ENCODE measurements at places on chromosomes 13 and 19.

DNA sequence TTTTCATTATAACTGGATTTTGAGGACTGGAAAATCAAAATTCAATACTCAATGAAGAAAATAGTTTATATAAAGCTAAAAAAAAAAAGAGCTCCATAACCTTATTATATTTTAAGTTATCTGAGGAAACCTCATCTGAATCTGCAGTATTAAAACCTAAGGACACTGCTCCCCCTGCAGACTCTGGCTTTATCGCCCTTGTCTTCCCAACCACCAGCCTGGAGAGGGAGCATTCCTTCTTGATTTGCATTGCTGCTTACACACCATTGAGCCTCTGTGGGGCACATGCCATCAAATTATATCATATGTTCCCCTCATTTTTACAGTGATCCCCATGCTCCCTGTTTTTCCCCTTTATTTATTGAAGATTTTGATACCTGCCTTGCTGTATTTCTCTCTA is 871.4 kb upstream of the GPC6 start:
- DNase-seq, result no peak

DNA sequence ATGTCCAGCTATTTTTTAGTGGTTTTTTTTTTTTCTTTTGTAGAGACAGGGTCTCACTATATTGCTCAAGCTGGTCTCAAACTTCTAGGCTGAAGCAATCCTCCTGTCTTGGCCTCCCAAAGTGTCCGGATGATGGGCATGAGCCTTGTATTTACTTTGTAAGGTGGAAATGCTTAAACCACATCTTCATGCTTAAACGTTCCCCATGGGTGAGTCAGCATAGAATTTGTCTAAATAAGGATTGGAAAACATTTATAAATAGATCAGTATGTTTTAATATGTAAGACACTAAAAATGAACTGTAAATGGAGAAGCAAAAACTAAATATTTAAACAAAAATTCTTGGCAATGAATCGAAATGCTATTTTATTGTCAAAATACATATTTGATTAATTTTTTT is 698.0 kb downstream of the PCDH9 start:
- peak; percentile 40 for DNase-seq

- peak; percentile 92 for DNase-seq
Observed at GRCh38 chr19:21396893-21397572, at the start of gene ZNF493. Gene ZNF493 (plus strand): TSS chr19:21397133. CDS start chr19:21397238, 105 bp downstream.

DNA sequence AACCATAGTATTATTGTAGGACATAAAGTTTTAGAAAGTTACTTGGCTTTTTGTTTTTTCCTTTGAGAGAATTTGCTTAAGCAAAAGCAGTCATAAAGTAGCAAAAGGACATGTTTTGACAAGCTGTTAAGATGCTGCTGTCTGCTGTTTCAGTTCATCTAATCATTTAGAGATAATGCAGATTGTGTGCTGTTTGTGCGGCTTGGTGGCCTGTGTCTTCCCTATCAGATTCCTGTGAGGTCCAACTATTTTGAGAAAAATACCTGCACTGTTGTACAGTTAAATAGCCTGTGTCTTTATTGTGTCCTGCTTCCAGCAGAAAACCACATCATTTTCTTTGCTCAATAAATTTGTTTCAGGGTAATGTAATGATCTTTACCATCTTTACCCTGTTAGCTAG is 20.0 kb downstream of the UCHL3 start:
- DNase-seq, result no peak

DNA sequence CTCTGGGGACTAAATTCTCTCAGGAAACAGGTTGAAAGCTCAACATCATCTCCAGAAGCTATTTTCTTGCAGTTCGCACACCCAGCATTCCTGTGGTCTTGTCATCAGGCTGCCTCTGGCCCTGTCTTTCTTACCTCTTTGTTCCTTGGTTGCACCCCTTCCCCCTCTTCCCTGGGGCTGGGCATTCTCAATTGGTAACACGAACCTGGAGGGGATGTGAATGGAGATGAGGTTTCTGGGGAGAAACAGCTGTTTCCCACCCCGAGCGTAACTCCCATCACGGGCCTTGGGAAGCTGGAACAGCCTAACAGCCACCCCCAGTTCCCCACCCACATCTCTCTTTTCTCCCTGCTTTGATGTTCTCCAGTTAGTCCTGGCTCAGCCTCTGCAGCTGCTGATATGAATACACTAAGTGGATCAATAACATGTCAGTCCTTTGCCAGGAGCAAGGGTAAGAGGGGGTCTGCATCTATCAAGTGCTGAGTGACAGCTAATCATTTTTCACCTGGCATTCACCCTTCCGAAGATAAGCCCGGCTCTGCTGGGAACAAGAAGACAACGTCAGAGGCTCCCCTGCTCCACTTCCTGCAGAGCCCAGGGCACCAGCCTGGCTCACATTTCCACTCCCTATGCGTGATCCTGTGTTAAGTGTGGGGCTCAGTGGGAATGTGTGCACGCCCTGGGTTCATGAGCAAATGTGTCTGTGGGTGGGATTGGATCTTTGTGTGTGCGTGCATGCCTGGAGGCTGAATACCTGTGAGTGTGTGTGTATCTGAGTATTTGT is 74.0 kb upstream of the KCTD15 start:
- DNase-seq, result no peak

GRCh38 chr19:10113592-10113963 is 2.1 kb downstream of the P2RY11 start:
- no peak for DNase-seq

DNA sequence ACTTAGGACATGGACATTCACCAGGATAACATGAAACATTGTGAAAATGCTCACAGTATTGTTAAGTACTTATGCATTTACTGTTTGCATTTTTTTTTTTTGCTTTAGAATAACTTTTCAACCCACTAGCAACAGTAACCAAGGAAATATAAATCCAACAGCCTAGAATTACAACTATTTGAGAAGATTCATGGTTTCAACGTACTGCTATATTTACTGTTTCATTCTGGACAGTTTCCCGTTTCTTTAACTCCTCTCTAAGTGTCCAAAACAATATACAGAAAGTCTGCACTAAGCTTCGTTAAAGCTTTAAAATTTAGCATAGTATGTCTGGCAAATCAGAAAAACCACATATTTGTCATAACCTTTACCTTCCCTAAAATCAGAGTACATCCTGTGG is 2.7 kb downstream of the SMAD9 start:
- DNase-seq, result no peak

DNA sequence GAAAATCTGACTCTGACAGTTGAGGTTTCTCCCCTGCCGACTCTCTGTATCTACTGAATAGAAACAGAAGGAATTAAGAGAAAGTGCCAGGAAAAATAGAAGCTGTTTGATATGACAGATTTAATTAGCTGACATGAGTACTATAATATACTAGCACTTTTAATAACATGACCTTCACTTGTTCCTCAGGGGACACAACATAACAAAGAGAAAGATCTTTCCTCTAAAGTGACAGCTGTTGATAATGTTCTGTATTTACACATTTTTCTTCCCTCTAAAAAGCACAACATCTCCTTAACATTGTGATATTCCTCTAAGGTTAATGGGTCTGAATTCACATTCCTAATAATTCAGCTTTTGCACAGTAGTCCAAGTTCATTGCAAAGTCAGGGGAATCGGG is 1136.0 kb downstream of the PCDH17 start:
- DNase-seq, result no peak

DNA sequence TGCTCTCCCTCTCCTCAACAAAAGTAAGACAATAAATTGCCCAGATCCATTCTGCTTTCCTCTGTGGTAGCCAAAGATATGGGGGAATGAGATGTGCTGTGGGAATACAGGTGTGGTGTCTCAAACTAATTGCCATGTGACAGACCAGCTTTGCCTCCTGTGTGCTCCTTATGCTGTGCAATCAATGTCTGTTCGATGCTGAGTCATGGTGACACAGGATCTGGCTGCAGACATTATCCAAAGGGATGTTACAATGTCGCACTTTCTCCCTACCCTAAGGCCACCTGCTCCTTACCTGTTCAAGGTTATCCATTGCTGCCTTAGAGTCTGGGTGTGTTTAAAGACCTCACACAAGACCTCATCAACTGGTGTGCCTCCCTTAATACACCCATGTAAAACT is 32.5 kb downstream of the FGF14 start:
- no peak for DNase-seq

DNA sequence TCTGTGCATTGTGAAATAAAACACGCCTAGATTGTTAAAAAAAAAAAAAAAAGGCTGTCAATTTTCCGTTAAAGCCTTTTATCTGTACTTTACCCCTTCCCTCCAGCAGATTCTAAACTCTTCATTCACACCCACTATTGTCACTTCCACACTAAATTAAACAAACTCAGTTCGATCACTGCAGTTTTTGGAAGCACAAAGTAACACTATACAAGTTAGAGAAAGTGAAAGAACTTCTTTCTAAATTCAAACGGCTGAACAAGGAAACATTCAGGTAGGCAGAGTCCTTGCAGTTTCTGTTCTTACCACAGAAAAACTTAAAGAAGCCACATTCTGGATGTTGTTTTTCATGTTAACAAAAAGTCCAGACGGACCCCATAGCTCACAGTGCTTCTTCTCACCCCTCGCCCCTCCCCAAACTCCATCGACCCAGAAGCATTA is 27.5 kb upstream of the UBE2L5 start:
- DNase-seq, result no peak

DNA sequence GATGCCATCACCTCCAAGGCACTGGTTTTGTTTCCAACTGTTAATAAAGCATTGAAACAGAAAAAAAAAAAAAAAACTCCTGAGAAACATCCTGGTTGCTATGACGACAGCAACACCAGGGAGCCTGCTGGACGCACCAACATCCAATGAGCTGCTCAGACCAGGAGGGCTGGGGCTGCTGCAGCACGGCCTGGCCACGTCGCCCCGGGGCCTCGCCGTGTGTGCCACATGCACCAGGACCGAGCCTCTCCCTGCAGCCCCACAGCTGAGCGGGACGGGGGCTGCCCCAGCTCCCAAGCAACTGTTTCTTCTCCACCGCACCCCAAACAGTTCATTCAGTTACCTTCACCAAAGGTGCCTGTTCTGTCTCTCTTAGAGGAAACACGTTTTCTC is 54.5 kb downstream of the RASA3 start:
- DNase-seq, result peak; percentile 80

DNA sequence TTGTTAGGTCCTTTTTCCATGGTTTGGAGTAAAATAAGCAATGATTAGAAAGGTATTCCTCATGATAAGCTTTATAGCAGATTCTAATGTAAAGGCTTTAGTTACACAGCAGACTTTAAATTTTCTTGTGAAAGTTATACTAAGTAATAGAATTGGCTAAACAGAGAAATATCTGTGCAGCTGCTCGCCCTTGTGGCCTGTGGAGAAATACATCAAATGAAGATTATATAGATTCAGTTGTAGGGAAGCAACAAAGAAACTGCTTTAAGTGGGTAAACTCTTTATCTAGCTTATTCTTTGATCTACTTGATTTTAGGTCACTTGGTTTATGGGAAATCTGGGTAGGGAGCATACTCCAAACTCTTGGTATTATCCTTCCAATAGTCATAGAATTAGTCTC is 1269.7 kb upstream of the SPRY2 start:
- DNase-seq, result no peak

DNA sequence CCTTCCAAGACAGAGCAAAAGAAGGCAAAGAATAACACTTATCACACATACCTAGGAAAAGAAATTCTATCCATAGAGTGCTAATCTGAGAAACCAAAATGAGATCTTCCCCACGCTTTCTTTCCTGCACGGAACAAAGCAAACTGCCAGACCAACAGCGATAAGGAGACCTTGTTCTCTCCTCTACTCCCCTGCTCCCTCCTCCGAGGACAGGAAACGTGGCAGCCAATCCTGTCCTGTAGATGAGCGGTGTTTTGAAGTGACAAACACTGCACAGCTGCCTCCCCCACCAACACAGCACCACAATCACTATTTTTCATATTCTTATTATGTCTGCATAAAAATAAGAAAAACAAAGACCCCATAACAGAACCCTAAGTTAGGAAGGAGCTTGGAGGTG is 113.9 kb upstream of the IRS2 start:
- DNase-seq, result no peak

- DNase-seq, result no peak
Observed at GRCh38 chr13:26951581-26952177, 191.1 kb upstream of the GPR12 start.

DNA sequence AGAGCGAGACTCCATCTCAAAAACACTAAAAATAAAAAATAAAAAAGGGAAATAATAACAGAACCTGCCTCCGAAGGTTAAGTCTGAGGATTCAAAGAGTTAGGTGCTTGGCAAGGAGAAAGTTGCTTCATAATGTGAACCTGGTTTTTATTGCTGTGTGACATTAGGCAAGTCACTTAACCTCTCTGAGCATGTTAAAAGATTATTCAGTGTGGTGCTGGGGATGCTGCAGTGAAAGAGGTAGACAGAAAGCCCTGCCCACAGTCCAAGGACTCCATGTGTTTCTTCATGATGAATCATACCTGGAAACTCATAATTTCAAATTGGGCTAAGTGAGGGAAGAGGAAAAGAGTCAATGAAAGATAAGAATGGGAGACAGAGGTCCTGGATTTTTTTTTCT is 2.4 kb downstream of the IL27RA start:
- no peak for DNase-seq

- no peak for DNase-seq
Observed at GRCh38 chr19:38308006-38308766, 4.1 kb downstream of the C19orf33 start.

DNA sequence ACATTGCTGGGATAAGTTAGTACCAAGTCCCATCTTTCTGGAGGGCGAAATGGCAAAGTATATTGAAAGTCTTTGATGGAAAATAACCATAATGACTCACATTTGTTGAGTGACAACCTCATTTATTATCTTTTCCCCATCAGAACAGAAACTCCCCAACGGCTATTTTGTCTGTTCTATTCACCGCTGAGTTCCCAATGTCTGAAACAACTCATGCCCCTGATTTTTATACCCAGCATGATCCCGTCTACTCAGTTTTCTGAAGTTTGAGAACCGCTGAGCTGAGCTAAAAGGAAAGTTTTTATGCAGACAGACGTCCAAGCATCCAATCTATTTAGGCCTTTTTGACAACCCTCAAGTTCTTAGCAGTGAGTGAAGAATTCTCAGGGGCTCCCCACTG is 7.8 kb upstream of the TINCR start:
- no peak for DNase-seq

DNA sequence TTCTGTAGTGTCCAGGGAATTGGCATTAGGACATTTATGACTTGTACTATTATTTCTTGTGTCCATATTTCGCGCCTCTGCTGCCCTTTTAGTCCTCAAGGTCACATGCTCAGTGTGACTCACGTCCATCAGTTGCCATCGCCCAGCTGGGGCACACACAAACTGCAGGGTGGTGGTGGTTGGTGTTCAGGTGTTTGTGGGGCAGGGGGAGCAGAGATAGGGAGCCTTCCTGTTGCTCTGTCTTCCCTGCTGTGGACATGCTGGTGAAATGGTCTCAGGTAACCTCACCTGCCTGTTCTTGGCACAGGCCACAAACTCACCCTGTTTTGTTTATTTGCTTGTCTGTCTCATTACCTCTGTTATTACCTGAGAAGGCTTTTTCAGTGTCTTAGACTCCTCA is 22.4 kb downstream of the PRR12 start:
- no peak for DNase-seq

DNA sequence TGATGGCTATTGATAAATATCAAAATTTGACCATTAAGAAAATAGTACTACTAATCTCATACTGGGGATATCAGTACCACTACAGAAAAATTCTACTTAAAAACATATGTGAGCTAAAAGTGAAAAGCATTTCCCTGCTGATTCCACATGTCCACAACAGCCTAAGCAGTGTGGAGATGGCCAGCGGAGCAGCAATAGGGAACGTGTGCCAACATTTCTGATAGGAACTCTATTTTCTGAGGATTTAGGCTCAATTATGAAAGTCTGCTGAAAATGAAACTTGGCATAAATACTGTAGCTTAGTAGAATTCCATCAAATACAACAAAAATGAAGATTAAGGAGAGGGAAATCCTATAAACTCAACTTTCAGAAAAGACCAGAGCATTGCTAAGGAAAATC is 311.6 kb downstream of the ENOX1 start:
- DNase-seq, result peak; percentile 5

All from AG10803 (cell line).